ENCODE measurements at places on chromosomes 2 and 18. TPM values are rescaled to one million over a fixed set of nuclear protein-coding genes. Genes with fewer than 3 reads are reported as not detected.
A peak's percentile ranks its signal among the peaks of the same experiment; 100 is the strongest.

The SERPINB13 gene
- total RNA-seq = not detected

The SLC8A1 gene
- total RNA-seq = under 0.01 TPM

The GKN2 gene
- not detected for total RNA-seq

The C2orf78 gene
- total RNA-seq = not detected

The MC4R gene
- not detected for total RNA-seq

The LPIN1 gene
- total RNA-seq = 12.2 TPM

The GCG gene
- total RNA-seq = not detected

The ZNF804A gene
- not detected for total RNA-seq

The SAG gene
- total RNA-seq = not detected

GRCh38 chr2:160652236-160652635 is 158.6 kb upstream of the RBMS1 start:
- DNase-seq = no peak

- no peak for DNase-seq
Measured at GRCh38 chr18:57523171-57523956, 63.1 kb downstream of the FECH start.

DNA sequence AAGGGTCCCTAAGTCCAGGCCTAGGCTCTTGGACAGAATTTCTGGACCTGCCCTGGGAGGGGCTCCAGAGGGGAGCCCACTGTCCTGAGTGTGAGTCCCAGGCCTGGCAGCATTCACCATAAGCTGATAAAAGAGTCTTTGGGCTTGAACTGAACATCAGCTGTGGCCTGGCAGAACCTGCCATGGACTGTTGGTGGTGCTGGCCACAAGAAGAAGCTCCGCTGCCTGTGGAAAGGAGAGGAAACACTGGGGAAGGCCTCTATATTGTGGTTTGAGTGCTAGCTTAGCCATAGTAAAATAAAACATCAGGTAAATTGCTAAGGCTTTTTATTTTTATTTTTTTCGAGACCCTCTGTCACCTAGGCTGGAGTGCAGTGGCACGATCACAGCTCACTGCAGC is 20.9 kb upstream of the BAZ2B start:
- no peak for DNase-seq

DNA sequence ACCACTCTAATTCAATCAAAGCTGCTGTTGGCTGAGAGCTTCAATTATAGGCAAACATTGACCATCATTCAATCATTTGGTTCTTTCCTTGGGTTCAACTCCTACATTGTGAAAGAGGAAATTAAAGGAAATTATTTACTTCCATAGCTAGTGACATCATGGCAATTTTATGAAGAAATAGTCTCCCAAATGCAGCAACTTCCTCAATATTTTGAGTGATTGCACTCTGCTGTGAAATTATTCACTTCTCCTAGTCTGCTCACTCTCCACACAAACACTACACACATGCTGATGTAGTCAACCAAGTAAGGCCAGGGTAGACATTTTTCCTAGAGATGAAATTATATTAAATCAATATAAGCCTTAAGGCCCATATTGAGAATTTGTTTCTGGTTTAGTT is 86.7 kb upstream of the NCKAP5 start:
- DNase-seq = no peak

DNA sequence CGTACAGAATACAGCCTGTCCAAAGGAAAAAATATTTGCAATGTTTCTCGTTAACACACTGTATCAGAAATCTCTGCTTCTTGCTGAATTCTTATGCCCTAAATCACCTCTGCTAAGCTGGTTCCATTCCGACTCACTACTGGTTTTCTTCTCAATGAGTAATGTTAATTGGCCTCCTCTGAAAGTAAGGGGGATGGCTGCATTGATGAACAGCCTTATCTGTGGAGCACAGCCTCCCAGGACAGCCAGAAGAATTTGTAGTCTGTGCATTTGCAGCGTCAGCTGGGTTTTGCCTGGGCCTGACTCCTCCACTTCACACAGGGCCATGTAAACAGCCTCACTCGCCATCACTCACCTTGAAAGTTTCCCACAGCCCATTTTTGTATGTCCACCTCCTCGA is 127.7 kb downstream of the RNF152 start:
- no peak for DNase-seq

GRCh38 chr2:5442736-5443135 is 249.4 kb upstream of the SOX11 start:
- DNase-seq = no peak

DNA sequence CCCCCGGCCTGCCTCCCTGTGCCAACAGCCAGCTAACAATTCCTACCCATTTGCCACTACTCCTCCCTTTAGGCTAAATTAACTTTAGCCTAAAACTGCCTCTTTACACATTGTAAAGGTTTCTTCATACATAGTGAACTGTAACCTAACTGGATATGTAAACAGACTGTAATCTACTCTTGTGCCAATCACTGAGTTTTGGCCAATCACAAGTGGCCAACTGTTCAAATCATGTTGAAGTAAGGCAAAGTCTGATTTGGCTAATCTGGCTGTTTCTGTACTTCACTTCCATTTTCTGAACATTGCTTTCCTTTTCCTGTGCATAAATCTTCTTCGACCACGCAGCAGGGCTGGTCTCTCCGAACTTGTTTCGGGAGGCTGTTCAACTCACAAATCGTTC is 103.6 kb upstream of the LYPD6 start:
- no peak for DNase-seq

GRCh38 chr2:95225658-95226057 is 18.3 kb downstream of the ZNF892 start:
- no peak for DNase-seq

GRCh38 chr2:160269365-160269764 is 69.3 kb upstream of the ITGB6 start:
- DNase-seq = no peak

DNA sequence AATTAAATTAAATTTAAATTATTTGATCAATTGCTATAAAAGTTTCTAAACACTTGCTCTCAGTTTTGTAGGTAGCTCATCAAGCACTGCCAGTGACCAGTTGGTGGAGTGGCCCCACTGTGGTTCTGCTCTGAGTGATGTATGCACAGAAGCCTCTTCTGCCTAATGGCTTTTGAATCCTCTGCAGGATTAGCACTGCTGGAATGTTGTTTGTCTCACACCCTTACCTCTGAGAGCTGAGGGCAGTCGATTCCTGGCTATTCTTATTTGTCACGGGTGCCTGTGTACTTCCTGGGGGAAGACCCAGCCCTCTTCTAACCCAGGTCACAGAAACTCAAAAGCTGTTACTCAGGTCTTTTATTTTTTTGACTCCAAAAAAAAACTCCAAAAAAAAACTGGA is 9.5 kb downstream of the CAPN14 start:
- no peak for DNase-seq

GRCh38 chr18:10216791-10217190 is 237.6 kb upstream of the APCDD1 start:
- no peak for DNase-seq

- no peak for DNase-seq
Measured at GRCh38 chr18:27614951-27615844, 430.1 kb upstream of the CHST9 start.

- DNase-seq = no peak
Measured at GRCh38 chr2:29017716-29018435, 36.8 kb downstream of the TOGARAM2 start.

DNA sequence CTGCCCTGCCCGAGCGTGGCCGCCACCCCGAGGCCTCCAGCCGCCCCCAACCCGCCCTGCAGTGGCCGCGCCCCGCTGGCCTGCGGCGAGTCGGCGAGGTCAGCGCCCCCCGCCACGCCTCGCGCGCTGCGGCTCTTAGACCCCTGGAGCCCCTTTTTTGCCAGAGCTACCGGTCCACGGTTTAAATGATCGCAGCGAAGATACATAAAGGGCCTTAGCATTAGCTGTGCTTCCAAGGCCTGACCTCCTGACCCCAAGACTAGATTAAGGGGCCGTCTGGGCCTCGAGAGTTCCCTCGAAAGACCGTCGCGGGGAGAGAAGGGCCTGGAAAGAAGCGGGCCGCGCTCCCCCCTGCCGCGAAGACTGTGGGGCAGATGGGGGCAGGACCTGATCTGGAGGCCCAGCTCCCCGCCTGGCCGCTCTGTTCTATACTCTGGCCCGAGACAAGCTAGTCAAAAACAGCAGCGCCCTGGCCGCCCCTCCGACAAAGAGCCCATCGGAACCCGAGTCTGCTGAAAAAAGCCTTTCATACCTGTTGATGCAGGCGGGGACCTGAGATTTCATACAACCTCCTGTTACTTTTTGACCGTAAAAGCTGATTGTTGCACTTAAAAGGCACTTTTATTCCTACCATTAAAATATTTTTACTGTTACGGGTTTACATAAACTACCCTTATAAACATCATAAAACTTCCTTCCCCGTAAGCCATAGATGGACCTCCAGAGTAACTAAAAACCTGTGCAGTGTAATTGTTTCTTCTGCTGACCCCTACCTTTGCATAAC is 68.7 kb upstream of the PSMD14 start:
- no peak for DNase-seq

- DNase-seq = no peak
Measured at GRCh38 chr2:205959521-205959920, 126.5 kb downstream of the INO80D start.

DNA sequence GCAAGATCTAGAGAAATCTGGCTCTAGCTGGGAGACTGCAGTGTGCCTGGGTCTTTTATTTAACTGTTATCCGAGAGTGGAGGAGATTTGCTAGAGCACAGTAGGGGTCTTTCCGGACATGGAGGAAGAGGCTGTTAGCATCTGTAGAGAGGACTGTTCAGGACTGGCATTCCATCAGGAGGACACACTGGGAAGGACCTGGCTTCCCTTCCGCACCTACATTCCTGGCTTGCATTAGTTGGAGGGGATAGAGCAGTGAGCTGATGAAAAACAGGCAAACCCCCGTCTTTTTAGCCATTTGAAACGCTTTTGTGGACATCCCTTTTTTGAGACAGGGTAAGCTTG is 874 bp upstream of the PIEZO2 start:
- DNase-seq = no peak

- peak; percentile 42 for DNase-seq
Measured at GRCh38 chr2:120436885-120437603, 91.1 kb downstream of the INHBB start.

DNA sequence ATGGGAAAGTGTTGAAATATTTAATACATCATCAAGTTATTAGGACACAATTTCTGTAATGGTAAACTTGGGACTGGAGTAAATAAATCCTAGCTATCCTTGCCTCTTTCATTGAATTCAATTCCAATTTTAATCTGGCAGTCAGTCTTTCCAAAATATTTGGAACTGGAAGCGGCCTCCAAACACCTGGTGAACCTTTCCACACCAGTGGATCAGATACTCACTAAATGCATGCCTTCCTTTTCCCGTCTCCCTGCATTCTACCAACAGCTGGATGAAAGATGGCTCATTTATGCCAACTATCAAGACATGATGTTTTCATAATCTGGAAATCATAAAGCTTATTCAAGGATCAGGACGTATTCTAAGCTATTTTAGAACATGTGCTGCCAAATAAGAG is 488.2 kb upstream of the SPHKAP start:
- DNase-seq = no peak

- DNase-seq = no peak
Measured at GRCh38 chr2:101428422-101429176, 41.3 kb upstream of the CREG2 start.

DNA sequence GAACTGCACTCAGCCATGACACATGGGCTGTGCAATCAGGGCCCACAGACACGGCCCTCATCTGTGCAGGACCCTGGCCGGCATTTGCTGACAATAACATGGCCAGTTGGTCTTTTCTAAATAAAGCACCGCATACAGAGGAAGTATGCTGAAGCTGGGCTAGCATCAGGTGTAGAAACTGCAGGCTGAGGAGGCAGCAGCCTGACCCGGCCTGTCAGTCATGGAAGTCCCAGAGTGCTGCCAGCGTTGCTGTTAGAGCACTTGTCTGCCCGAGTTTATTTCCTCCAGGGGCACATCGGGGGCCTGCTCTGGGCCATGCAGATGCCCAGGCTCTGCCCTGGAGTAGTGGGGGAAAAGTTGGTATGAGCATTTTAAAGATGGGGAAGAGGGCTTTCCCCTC is 4.1 kb upstream of the PTPN18 start:
- no peak for DNase-seq

DNA sequence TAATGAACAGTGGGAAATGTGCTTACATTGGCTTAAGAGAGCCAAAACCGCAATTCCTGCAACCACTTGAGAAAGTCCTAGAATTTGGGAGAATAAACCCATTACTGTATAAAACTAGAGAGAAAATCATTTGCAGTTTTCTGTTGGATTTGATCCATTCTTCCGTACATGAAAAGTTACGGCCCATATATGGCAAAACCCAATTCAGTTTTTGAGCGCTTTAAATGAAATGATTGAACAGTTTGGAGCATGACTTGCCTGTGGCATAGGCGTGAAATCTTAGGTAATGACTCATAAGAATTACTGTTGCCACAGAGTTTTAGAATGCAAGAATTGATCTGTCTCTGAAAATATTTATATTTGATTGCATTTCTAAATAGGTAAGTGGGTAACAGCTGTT is 52.0 kb downstream of the PHLPP1 start:
- DNase-seq = no peak
